NCI-H2171 treated with DMSO at 0.1 percent for 48 hours (cell line): ENCODE measurements at places on chromosomes 2 and 18.

- DNase-seq = no peak
These were observed 14.4 kb downstream of the HYCC2 start for GRCh38 chr2:201057087-201057521.

DNA sequence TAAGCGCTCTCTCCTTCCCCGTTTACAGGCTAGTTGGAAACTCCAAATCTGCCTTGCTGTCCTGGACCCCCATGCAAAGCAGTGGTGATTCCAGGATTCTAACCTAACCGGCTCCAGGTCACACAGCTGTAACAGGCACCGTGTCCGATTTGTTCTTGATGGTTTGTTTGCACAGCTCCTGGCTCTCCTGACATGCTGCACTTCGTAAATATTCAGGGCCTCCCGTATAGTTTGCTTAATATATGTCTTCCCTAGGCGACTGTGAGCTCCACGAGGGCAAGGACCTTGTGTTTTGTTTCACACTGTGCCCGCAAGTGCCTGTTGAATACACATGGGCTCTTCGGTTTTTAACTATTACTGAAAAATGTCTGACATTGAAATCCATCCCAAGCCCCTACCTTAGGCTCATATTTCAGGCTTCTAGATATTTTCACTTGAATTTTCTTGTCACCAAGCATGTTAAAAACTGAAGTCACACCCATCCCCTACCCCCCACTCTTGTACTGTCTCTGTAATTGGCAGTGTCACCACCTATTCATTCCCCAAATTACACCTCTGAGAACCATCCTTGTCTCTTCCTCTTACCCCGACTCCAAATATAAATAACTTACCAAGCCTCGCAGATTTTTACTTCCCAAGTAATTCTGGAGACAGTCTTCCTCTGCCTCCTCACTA, 1.0 kb upstream of the PUM2 start:
- peak; percentile 46 for DNase-seq

DNA sequence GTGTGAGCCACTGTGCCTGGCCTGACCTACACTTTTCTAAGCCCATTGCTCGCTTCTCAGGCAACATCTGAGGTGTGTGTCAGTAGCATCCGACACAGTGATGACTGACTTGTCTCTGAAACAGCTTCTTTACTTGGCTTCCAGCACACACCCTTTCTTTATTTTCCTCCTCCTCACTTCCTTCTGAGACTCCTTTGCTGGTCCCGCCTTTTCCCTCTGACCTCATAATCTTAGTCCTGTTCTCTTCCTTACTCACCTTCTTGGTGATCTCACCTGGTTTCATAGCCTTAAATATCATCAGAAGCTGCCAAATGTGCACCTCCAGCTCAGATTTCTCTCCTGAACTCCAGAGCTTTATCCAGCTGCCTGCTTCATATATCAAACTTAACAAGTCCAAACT, 66.6 kb upstream of the PELI1 start:
- peak; percentile 46 for DNase-seq

DNA sequence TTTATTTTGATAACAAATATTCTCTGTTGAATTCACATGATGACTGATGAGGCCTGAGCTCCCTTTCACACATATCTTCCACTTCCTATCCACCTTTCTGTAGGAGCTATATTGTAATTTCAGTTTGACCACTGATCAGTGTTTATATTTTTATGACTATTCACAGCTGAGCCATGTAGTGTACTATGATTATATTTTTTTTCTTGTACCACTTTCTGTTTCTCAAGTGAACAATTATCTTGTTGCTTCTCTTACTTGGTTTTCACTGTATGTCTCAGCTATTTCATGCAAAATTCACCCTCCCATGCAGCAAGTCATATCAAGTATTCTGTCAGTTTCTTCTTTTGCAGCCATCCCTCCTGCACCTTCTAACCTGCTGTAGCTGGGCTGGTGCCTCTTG, 78.4 kb downstream of the TMEM247 start:
- no peak for DNase-seq

DNA sequence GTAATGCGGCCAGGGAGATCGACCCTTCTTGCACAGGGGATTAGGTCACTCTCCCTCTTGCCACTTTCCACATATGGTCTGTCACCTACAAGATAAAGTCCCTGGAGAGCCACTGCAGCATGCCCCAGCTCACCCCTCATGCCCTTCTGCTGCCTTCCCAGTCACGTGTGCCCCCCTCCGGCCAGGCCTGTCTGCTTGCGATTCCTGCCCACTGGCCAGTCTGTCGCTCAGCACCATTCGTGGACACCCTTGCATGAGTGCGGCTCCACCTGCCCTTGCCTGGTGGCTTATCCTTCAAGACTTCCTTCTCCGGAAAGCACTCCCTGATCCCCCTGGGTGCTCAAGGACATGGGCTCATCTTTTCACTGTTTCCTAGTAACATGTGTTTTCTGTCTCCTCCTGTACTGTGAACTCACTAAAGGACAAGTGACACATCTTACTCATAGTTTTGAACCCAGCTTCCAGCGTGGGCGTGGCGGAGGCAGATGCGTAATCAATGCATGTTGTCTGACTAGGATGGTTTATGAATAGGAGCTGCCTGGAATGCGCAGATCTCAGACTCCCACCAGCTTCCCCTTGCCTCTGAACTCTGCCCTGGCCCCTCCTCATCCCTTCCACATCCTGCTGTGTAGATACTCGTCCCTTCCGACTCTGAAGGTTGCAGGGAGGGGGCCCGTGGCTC, 7.8 kb upstream of the NT5DC4 start:
- DNase-seq = no peak

GRCh38 chr2:176612736-176613135, 343.5 kb downstream of the MTX2 start:
- DNase-seq = no peak

- no peak for DNase-seq
These were observed 909.9 kb upstream of the CHAC2 start for GRCh38 chr2:52857722-52858121.

DNA sequence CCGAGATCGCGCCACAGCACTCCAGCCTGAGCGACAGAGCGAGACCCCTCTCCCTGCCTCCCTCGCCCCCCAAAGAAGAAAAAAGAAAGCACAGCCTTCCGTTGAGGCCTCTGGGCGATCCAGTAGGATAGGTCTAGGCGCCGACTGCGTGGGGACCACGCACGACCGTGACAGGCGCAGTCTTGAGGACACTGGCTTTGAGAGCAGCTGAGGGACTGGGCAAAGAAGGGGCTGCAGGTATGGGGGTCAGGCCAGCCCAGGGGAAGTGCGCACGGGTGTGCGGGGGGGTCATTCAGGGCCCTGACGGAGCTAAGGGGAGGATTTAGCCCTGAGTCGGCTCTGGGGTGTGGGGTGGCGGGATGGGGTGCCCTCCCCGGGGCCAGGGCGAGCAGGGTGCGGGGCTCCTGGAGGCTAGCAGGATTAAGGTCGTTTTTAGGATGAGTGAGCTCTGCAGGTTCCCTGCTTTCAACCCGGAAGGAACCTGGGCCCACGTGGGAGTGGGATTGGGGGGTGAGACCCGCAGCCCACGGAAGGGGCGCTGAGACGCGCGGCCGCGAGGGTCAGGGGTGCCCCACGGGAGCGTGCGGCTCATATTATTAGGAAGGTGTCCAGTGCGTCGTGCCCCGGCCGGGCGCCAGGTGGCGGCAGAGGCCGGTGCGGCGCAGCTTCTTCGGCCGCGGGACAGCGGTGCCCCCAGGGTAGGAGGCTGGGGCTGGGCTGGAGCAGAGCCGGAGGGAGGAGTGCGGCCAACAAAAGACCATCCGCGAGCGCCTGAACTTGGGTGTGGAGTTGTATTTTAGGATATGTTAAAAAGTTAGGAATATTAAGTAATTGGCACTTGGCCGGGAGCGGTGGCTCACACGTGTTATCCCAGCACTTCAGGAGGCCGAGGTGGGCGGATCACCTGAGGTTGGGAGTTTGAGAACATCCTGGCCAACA, 20.5 kb upstream of the ZNF236 start:
- no peak for DNase-seq

GRCh38 chr2:128502638-128503246, 184.1 kb upstream of the HS6ST1 start:
- DNase-seq = no peak

- peak; percentile 73 for DNase-seq
These were observed 51.9 kb downstream of the SETBP1 start for GRCh38 chr18:44732599-44732998.

GRCh38 chr2:237044281-237044680, 41.4 kb upstream of the COPS8 start:
- DNase-seq = no peak

DNA sequence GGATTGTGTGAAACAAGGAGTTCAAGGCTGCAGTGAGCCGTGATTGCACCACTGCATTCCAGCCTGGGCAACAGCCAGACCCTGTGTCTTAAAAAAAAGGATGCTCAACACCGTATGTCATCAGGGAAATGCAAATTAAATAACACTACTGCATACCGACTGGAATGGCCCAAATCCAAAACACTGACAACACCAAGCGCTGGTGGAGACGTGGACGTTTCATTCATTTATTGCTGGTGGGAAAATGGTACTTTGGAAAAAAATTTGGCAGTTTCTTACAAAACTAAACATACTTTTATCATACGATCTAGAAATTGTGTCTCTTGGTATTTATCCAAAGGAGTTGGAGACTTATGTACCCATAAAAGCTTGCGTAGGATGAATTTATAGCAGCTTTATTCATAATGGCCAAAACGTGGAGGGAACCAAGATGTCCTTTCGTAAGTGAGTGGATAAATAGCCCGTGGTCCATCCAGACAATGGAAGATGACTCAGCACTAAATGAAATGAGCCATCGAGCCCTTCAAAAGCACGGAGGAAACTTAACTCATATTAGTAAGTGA, 24.2 kb downstream of the NEU4 start:
- no peak for DNase-seq

DNA sequence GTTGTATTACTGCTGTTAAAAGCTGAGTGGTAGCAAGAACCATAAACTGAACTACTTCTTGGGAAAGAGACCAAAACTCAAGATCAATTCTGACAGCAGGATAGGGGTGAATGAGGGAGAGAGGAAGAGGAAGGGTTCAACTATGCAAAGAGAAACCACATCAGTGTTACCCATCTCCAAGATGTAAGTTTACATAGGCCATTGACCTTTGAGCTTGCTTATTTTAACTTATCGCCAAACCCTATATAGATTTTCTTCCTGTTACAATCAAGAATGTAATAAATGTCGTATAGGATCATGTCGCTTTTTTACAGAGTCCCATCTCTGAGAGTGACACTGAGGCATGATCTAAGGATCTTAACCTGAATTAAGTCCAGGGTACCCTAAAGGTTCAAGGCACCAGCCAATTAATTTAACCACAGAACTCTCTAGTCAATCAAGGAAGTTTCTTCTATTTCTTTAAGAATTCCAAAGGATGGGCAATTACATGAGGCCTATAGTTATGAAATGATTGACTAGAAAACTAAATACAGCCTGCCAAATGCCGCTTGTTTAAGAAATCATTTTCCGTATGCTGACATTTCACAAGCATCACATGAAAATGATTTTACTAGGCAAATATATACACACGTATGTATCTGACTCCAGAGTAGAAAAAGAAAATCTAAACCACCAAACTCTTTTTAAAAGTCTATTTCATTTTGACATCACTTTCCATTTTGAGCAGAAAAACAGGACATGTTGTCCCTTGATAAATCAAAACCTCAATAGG, 11.8 kb downstream of the RND3 start:
- DNase-seq = no peak

DNA sequence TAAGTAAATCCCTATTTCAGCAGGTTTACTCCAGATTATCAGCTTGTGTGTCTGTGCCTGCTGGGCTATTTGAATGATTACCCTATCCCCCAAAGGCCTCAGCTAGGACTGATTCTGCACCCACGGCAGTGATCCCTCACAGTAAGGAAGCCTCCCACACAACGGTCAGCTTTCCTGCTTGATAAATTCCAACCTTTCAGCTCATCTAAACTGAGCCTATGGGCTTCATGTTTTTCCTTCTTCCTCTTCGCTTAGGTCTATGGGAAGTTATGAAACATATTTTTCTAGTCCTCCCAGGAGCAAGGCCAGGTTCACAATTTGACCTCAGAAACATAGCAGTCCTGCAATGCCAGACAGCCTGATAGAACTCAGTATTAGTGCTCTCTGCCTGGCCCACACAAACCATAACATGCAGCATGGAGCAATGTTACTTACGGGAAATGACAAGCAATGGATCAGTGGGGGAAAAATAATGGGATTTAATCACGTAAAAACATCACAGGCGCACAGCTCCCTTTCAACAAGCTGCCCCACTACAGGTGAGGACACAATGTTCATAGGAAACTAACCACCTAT, 170.9 kb downstream of the ZNF521 start:
- DNase-seq = no peak

- DNase-seq = no peak
These were observed 112.2 kb downstream of the ZNF385B start for GRCh38 chr2:179749210-179749609.

DNA sequence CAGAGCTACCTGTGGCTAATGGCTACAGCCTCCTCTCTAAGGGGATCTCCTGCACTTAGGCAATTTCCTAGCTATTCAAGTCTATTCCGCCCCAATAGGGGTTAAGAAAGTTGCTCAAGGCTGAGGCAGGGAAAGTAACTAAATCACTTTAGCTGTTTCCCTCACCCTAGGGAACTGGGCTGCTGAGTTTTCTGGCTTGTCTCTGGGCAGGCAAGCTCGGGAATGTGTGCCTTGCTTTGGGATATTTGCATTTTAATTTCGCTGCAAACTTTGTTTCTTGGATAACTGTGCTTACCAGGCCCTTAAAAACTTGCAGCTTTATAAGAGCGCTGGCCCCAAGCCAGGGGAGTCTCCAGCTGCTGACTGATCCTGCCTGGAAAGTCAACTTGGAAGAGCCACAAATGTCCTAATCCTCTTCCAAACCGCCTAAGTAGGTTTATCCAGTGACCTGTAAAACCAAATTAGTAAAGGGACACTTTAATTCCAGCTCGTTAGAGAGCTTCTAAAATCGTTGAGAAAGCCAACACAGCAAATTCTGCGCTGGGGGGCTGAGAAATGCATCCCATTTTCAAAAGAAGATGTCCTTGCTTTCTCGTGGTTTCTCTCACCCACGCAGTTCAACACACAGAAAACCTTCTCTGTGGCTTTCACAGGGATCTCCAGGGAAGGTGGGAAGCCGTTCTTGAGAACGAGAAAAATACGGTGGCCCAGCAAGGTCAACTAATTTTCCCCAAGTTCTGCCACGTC, 59.5 kb upstream of the SP3 start:
- DNase-seq = peak; percentile 35

DNA sequence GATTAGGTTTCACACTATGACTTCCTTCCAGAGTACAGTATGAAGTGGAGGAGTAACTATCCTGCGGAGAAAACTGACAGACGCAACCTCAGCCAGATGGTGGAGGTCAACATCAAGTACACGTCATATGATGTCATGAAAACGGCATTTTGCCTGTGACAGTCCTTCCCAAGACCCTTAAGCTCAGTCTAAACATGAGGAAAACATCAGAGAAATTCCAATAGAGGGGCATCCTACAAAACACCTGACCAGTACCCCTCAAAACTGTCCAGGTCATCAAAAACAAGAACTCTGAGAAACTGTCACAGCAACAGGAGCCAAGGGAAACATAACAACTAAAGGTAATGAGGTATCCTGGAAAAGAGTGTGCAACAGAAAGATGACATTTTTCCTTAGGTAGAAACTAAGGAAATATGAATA, 1.7 kb downstream of the RNU4ATAC start:
- DNase-seq = peak; percentile 61
